ENCODE measurements at places on chromosomes 12 and 14. TPM values are rescaled to one million over a fixed set of nuclear protein-coding genes. Genes with fewer than 3 reads are reported as not detected.

The BIN2 gene
- total RNA-seq = 3.6 TPM

The DPY19L2 gene
- 14.1 TPM for total RNA-seq

The AQP5 gene
- 0.21 TPM for total RNA-seq

The AGAP2 gene
- total RNA-seq = 1.1 TPM

The GSKIP gene
- total RNA-seq = 16.5 TPM

The ACRBP gene
- 2.4 TPM for total RNA-seq

The P2RX7 gene
- 5.2 TPM for total RNA-seq

The OR6C76 gene
- total RNA-seq = not detected

The GRIP1 gene
- 2.4 TPM for total RNA-seq

The NDRG2 gene
- total RNA-seq = 971 TPM

The CCDC197 gene
- not detected for total RNA-seq

The TAS2R30 gene
- 6.3 TPM for total RNA-seq

The GLT1D1 gene
- total RNA-seq = 0.60 TPM

The OVCH1 gene
- total RNA-seq = not detected

The OTX2 gene
- not detected for total RNA-seq

The REC8 gene
- total RNA-seq = 6.5 TPM
